ENCODE measurements at places on chromosomes 3 and 15. TPM values are rescaled to one million over a fixed set of nuclear protein-coding genes. Genes with fewer than 3 reads are reported as not detected.

- no peaks in the 10 kb centered on the region for H3K36me3 ChIP-seq
- no peak overlapping the region for H3K27ac ChIP-seq
- peaks cover 5% of the 10 kb centered on the region for H3K27me3 ChIP-seq
- DNase-seq = no peak
These were observed 94.5 kb downstream of the CFAP20DC start for GRCh38 chr3:58955308-58955707.

- H3K4me3 ChIP-seq = no peak overlapping the region
- H3K4me1 ChIP-seq = no peaks in the 10 kb centered on the region
- DNase-seq = no peak
- H3K27me3 ChIP-seq = no peaks in the 10 kb centered on the region
These were observed 69.9 kb downstream of the EPHB3 start for GRCh38 chr3:184631472-184631861.

DNA sequence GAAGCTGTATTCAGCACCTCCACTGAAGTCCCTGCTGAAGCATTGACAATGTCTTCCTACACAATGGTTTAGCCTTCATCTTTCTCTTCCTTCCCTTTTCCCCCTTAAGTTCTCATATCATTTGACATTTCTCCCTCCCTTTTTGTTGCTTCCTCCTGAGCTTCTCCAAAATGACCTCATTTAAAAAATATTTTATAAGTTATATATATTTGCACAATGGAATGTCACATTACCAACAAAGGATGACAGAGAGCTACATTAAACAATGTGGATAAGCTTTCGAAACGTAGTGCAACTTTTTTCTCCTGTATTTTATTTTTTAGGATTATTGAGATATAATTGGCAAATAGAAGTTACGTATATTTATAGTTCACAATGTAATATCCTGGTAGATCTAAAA is 13.2 kb upstream of the DLG1 start:
- H3K4me1 ChIP-seq = peaks cover 29% of the 10 kb centered on the region
- no peak overlapping the region for H3K4me3 ChIP-seq
- DNase-seq = no peak

DNA sequence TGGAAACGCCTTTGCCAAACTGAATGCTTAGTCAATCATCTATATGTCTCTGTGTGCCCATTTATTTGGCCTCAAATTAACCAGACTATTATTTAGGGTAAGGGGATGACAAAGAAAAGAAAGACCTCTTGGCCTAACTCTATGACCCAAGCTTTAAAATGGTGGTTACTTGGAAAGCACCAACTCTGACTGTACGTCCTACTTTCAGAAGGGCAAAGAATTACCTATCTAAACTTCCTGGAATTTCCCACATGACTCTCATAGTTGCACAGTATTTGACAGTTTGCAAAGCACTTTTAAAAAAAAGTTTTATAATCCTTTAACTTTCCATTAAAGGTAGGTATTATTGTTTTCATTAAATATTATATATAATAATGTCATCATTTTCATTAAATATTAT is 6.3 kb upstream of the MTHFS start:
- H3K4me1 ChIP-seq = peaks cover 36% of the 10 kb centered on the region
- no peak for DNase-seq
- H3K27me3 ChIP-seq = no peaks in the 10 kb centered on the region
- H3K36me3 ChIP-seq = peaks cover 23% of the 10 kb centered on the region

DNA sequence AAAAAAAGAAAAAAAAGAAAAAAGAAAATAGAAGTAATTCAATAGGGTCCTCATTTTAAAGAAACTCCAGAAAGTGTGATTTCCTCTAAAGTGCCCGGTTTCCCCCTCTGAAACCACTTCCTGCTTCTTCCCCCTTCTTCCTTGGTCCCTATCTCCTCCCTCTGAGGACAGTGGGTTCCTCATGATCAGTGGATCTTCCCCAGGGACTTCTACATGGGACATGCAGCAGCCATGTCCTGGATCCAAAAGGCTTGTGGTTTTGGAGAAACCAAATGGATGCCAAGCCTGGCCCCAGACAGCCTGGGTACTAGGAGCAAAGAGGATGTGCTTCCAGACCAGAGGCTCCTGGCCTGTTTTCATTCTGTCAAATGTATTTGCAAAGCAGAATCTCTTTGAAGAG is 26.6 kb upstream of the SMAD6 start:
- DNase-seq = no peak
- H3K4me3 ChIP-seq = no peak overlapping the region

DNA sequence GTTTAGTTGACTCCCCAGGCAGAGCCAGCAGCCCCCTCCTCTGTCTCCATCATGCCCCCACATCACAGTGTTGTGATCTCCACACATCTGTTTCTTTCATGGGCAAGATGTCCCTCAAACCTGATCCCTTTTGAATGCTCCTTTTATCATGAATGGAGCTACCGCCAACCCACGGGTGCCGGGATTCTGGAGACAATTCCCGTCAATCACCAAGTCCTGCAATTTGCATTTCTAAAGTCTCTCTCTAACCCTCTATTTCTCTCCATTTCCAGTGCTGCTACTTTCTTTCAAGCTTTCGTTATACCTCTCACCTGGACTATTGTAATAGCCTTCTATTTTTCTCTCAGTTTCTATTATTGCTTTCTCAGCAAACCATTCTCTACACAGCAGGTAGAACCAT is 89.7 kb upstream of the CCNL1 start:
- no peaks in the 10 kb centered on the region for H3K36me3 ChIP-seq
- no peak overlapping the region for H3K4me3 ChIP-seq
- H3K4me1 ChIP-seq = peaks cover 8% of the 10 kb centered on the region
- H3K27ac ChIP-seq = no peak overlapping the region
- H3K27me3 ChIP-seq = no peaks in the 10 kb centered on the region

GRCh38 chr15:57216288-57216687 is 160.0 kb upstream of the CGNL1 start:
- no peak overlapping the region for H3K27ac ChIP-seq
- peak; percentile 19 for DNase-seq
- no peaks in the 10 kb centered on the region for H3K36me3 ChIP-seq
- H3K27me3 ChIP-seq = no peaks in the 10 kb centered on the region
- no peak overlapping the region for H3K4me3 ChIP-seq

DNA sequence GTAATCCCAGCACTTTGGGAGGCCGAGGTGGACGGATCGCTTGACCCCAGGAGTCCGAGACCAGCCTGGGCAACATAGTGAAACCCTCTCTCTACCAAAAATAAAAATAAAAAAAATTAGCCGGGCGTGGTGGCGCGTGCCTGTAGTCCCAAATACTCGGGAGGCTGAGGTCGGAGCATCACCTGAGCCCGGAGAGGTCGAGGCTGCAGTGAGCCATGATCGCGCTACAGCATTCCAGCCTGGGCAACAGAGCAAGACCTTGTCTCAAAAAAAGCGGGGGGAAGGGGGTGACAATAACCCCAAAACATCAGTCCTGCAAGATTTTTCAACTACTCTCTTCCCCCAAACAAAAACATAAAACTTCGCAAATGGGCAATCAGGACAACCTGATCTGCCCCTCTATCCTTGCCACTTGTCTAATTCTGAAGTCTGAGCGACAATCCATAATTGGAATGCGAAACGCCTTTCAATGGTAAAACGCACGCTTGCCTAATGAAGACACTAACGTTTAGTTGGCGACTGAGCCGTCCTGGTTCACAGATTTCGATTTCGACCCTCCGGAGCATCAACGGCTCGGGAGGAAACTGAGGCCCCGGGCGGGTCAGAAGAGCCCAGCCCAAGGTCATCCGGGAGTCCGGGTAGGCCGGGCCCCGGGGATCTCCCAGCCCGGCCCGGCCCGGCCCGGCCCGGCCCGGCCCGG is 868 bp downstream of the BTBD1 start:
- peak overlapping the region; percentile 83 for H3K27ac ChIP-seq
- H3K4me3 ChIP-seq = peak overlapping the region; percentile 84
- peaks cover 22% of the 10 kb centered on the region for H3K4me1 ChIP-seq
- H3K27me3 ChIP-seq = no peaks in the 10 kb centered on the region
- no peak for DNase-seq

DNA sequence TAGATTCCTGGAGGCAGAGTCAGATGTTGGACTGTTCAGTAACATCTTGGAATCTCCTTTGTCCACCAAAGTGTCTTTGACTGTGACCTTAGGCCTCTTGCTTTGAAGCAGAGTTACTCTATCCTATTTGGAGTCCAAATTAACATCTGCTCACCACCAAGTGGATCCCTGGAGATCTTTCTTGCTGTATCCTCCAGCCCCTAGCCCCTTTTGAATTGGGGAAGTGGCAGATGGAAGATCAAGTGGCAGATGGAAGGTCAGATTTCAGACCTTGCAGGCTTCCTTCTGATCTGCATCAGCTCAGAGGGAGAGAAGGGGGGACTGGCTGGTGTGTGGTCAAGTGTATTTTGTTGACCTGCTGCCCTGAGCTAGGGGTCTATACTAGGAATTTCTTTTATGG is 125.0 kb upstream of the ROPN1 start:
- H3K36me3 ChIP-seq = no peaks in the 10 kb centered on the region
- H3K27me3 ChIP-seq = peaks cover 23% of the 10 kb centered on the region
- H3K4me1 ChIP-seq = no peaks in the 10 kb centered on the region
- no peak for DNase-seq

GRCh38 chr15:34768530-34768929 is 13.7 kb upstream of the GJD2 start:
- no peak overlapping the region for H3K27ac ChIP-seq
- H3K27me3 ChIP-seq = peaks cover 5% of the 10 kb centered on the region
- DNase-seq = no peak
- no peaks in the 10 kb centered on the region for H3K36me3 ChIP-seq

- H3K4me3 ChIP-seq = no peak overlapping the region
- peak; percentile 73 for DNase-seq
- H3K27ac ChIP-seq = no peak overlapping the region
- H3K27me3 ChIP-seq = no peaks in the 10 kb centered on the region
These were observed 296.8 kb downstream of the DOCK3 start for GRCh38 chr3:50971487-50971924.

DNA sequence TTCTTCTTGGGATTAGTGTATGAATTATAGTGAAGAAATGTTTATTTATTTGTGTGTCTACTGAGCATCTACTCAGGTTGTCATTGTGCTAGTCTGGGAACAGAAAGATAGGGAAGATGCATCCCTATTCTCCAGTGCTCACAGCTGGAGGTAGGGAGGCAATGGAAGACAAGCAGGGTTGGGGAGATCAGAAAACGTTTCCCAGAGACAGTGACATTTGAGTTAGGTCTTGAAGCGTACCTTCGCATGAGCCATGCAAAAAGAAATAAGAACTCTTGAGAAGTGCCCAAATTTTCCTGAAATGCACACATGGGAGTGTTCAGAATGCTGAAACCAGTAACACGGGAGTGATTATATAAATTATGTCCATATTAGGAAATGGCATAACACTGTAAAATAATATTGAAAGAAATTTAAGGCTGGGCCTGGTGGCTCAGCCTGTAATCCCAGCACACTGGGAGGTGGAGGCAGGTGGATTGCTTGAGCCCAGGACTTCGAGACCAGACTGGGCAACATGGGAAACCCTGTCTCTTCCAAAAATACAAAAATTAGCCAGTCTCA is 5.3 kb upstream of the CEMIP start:
- H3K4me1 ChIP-seq = peaks cover 2% of the 10 kb centered on the region
- DNase-seq = no peak
- no peak overlapping the region for H3K27ac ChIP-seq
- no peak overlapping the region for H3K4me3 ChIP-seq
- peaks cover 11% of the 10 kb centered on the region for H3K27me3 ChIP-seq

GRCh38 chr3:177516158-177517011 is 319.1 kb upstream of the TBL1XR1 start:
- no peak for DNase-seq
- H3K4me1 ChIP-seq = no peaks in the 10 kb centered on the region
- no peak overlapping the region for H3K27ac ChIP-seq
- no peaks in the 10 kb centered on the region for H3K36me3 ChIP-seq

- no peaks in the 10 kb centered on the region for H3K27me3 ChIP-seq
- DNase-seq = no peak
- peak overlapping the region; percentile 96 for H3K4me3 ChIP-seq
- H3K27ac ChIP-seq = no peak overlapping the region
- H3K4me1 ChIP-seq = peaks cover 37% of the 10 kb centered on the region
- H3K36me3 ChIP-seq = peaks cover 22% of the 10 kb centered on the region
These were observed 1.6 kb downstream of the NKTR start for GRCh38 chr3:42601896-42602581.

- no peak overlapping the region for H3K4me3 ChIP-seq
- no peaks in the 10 kb centered on the region for H3K27me3 ChIP-seq
- H3K27ac ChIP-seq = no peak overlapping the region
- no peaks in the 10 kb centered on the region for H3K4me1 ChIP-seq
These were observed 17.7 kb upstream of the CPA3 start for GRCh38 chr3:148847351-148847750.

DNA sequence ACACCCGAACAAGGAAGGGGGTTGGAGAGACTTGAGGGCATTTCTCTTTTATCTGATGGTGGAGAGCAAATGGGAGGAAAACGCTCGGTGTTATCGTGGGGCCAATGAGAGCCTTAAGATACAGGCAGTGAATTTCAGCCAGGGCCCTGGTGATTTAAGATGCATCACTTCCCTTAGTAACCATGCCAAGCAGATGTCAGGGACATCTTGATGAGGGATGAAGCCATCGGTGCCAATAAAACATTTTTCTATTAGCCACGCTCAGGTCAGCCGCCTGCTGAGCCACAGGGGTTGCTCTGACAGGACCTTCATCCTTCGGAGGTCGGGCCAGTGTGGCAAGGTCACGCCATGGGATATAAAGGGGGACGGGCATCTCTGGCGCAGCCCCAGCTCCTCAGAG is 10.6 kb downstream of the IQSEC1 start:
- no peaks in the 10 kb centered on the region for H3K36me3 ChIP-seq
- H3K27ac ChIP-seq = no peak overlapping the region
- H3K4me1 ChIP-seq = peaks cover 2% of the 10 kb centered on the region
- DNase-seq = no peak
- H3K4me3 ChIP-seq = no peak overlapping the region

DNA sequence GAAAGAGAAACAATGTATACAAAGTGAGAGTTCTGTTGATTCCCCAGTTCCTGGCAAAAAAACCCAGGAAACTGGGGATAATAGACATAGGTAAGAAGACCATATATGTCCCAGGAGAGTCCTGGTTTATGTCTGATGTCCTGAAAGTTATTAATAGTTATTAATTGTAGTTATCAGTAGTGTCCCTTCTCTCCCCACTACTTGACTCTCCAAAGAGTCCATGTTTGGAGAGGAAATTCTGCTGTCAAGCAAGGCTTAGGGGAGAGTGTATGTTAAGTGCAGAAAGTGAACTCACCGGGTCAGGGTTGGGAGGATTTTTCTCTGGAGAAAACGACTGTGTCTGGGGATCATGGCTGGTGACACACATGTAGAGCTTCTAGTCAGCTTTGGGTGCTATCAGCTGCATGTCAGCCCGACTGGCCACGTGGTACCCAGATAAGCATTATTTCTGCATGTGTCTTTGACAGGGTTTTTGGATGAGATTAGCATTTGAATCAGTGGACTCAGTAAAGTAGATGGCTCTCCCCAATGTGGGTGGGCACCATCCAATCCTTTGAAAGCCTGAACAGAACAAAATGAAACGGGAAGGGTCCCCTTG is 80.4 kb downstream of the CACNA2D3 start:
- no peak overlapping the region for H3K27ac ChIP-seq
- DNase-seq = no peak
- no peak overlapping the region for H3K4me3 ChIP-seq
- no peaks in the 10 kb centered on the region for H3K27me3 ChIP-seq

Gene TLR9
- total RNA-seq = 0.89 TPM

Gene UACA
- total RNA-seq = 3.9 TPM

Gene GP5
- 0.64 TPM for total RNA-seq

Gene UROC1
- total RNA-seq = not detected

Gene GOLGA8T
- not detected for total RNA-seq

Gene CCR8
- total RNA-seq = not detected

Gene TICRR
- 21.0 TPM for total RNA-seq

Gene MUC13
- total RNA-seq = not detected

Gene FAM131A
- total RNA-seq = 5.0 TPM

Gene GMPPB
- total RNA-seq = 27.4 TPM

Gene VWA5B2
- total RNA-seq = not detected

Gene CATSPER2
- total RNA-seq = 4.5 TPM
